ENCODE measurements at places on chromosomes 3 and 15.

DNA sequence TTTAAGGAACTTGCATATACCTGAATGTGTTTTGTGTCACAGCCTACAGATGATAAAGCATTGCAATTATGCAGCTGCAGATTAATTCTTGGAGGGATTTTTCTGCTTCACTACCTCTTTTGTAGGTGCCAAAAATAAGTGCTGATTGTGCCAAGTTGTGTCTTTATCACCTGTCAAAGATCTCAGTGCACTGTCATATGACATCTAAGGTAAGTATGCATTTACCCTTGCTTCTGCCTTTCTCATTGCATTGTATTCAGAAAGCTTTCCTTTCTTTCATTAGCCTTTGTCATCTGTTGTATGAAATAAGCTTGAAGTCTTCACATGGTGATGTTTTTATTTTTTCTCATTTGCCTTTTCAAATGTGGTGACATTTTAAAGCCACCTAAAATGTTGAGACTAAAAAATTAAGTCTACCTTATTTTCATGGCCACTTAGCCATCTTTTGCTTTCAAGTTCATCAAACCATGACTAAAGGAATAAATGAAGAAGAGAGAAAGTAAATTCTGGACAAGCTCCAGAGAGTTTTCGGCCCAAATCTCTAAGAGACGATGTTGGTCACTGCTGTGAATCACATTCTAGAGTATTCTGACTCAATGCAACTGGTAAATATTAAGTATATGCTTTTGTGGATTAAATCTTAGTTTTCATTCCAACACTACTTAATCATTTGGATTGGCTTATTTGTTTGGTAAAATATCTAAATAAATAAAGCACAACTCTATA is 381.8 kb upstream of the EPHA3 start:
- no peak for DNase-seq

- DNase-seq = no peak
These were observed 94.2 kb downstream of the SENP7 start for GRCh38 chr3:101418851-101419250.

DNA sequence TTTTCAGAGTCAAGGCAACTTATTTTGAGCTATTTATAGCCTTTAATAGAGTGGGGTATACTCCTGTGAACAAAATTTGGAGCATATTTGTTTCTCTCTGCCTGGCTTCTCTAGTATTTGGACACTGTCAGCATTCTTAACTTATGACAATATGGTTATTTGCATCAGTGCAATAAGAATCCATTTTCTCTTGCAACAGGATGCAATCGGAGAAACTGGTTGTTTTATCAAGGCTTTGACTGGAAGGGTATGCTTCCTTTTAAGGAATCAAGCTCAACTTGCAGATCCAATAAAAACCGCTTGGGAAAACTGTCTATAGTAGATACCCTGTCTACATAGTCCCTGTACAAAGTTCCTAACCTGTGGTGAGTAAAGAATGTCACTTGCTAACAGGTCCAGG is 106.7 kb downstream of the DPH6 start:
- no peak for DNase-seq

DNA sequence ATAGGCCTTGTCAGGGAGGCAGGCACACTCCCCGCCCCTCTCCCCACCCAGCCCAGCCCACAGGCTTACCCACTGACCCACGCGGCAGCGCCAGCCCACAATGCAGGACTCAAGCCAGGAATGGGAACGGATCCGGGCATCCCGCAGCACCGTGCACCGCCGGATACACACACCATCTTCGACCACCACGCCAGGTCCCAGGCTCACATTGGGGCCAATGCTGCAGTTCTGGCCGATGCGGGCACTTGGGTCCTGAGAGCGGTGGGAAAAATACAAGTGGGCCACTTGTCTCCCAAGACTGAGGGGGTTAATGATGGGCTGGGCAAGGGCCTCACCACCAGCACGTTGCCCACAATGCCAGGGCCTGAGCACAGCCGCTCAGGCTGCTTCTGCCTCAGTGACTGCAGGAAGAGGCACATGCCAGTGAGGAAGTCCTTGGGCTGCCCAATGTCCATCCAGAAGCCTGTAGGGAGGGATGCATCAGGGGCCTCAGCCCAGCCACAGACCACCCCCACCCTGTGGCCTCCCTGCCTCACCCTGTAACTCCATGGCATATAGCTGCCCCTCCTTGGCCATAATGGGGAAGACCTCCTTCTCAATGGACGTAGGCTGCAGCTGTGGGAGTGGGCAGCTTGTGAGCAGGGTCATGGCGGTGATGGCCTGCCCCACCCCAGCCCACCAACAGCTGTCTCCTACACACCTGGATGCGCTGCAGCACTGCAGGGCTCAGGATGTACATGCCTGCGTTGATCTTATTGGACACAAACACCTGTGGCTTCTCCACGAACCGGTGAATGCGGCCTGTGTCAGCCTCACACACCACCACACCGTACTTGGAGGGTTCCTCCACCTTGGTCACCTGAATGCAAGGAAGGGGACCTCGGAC is 1.6 kb downstream of the GMPPB start:
- no peak for DNase-seq

DNA sequence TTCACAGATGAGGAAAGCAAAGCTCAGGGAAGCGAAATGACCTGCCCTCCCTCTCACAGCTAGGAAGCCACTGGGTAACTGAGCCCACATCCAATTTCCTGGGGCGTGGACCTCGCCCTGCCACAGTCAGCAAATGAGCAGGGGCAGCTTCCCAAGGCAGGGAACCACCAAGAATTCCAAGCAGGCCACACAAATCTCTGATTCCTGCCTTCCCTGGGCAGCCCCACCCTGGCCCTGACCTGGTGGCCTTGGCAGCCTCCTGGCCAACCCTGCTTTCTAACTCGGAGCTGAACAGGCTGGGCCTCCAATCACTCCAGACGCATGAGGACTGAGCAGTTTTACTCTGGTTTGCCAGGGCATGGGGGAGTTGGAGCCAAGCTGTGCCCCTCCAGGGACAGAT is 203.7 kb upstream of the TLE3 start:
- DNase-seq = no peak

- no peak for DNase-seq
These were observed 43.2 kb upstream of the POLG start for GRCh38 chr15:89377842-89378295.

Data from substantia nigra (tissue), 51 donors.